ENCODE measurements at places on chromosomes 1 and 21.

- DNase-seq, result no peak
Measured at GRCh38 chr1:225847610-225848009, 34.6 kb downstream of the TMEM63A start.

GRCh38 chr1:116435806-116436610 lies 63.0 kb downstream of the ATP1A1 start:
- no peak for DNase-seq

DNA sequence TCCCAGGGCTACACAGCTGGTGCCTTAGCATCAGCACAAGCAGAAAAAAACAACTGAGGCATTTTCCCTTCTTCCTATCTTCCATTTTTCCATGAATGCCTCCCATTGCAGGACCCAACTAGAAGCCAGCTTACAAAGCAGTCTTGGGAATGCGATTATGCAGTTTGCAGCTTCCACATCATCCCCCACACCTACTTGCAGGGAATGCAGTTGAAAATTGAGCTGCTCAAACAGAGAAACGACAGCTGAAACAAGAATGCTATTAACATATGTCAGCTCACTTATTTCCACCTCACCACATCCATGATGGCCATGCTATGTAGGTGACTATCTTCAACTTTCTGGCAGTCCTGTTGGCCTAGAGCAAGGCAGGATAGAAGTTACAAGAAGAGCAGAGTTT lies 150.6 kb upstream of the KCTD3 start:
- no peak for DNase-seq

DNA sequence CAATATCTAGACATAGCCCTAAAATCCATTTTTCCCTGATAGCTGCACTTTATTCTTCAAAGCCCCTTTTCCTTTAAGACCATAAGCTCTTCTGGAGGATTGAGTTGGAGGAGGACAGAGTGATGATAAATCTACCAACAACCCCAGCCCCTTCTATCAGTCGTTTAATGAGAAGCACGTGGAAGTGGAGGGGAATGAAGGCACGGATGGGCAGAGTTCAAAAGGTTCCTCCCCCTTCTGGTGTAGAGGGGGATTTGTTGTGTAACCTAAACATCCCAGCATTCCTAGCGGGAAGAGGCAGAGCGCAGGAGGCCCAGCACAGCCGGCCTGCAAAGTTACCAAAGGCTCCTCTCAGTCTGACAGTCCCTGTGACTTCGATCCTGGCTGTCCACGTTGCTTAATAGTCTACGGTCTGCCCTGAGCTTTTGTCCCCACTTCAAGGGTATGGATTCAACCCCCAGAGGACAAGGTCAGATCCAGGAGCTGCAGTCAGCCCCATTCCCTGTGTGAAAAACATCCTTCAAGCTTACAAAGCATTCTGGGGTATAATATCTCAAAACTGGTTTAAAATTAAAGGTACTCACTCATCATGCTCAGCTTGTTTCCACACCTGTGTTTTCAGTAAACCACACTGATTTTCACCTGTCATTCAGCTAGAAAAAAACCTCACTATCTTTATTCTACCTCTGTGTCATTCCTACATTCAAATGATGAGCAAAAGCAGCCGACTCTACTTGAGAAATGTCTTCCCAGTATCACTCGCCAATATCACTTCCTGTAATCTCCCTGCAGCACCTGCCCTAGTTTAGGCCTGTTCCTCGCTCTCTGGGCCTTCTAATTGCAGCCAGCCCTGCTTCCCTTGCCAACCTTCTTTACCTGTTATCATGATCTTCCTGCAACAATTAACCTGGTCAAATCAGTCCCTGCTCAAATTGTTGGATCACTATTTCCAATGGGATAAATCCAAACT lies 117.9 kb downstream of the PLPP3 start:
- no peak for DNase-seq

GRCh38 chr21:39562791-39563770 lies 49.7 kb upstream of the B3GALT5 start:
- no peak for DNase-seq

- DNase-seq, result no peak
Measured at GRCh38 chr1:114794038-114794437, 13.6 kb upstream of the SIKE1 start.

GRCh38 chr21:31592963-31593560 lies 66.4 kb upstream of the SOD1 start:
- no peak for DNase-seq

GRCh38 chr1:85577419-85578320 lies 2.9 kb upstream of the CCN1 start:
- DNase-seq, result no peak

DNA sequence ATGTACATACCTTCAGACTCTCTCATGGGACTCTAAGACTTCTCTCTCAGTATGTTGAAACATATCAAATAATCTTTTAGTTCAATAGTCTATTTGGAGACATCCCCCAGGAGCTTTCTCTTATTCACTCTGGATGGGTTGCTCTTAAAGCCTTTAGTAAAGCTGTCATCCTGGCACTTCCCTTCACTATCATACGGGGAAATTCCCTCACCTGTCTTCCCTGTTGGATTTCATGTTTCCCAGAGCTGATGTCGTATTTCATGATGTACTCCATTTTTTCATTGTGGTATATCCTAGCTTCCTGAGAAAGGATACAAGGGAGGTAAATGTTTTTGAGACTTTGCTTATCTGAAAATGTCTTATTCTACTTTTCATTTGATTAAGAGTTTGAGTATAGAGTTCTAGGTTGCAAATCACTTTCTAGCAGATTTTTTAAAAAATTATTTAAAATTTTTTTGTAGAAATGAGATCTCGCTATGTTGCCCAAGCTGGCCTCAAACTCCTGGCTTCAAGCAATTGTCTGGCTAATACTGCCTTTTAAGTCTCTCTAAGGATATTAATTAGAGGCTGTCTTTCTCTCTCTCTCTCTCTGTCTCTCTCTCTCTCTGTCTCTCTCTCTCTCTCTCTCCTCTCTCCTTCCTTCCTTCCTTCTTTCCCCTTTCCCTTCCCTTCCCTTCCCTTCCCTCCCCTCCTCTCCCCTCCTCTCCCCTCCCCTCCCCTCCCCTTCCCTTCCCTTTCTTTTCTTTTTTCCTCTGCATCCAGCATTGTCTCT lies 17.0 kb upstream of the MACF1 start:
- no peak for DNase-seq

- DNase-seq, result no peak
Measured at GRCh38 chr1:113665071-113665470, 94.2 kb downstream of the PHTF1 start.

DNA sequence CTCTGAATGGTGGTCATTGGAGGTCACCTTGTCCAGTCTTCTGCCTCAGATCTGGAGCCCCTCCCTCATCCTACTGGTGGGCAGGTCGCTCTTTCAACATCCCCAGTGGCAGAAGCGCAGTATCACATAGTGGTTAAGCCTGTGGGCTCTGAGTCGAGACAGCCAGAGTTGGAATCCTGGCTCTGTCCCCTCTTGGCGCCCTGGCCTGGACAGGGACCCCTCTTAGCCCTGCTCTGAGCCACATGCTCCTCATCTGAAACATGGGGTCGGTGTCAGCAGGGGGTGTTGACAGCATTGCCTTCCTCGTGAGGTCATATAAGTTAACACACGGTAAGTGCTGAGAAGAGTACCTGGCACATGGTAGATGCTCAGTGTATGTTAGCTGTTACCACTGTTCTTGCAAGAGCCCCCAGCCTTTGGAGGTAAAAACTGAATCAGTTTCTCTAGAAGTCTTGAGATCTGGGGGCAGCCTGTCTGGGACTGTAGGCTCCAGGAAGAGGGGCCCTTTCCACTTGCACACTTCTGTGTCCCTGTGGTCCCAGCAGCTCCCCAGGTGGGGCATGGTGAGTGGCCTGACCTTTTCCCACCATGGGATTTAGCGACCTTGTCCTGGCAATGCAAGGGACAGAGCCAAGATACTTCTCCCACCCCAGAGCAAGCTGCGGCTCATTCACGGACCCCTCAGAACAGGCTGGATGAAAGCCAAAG lies 6.4 kb downstream of the ZC3H12A start:
- no peak for DNase-seq

DNA sequence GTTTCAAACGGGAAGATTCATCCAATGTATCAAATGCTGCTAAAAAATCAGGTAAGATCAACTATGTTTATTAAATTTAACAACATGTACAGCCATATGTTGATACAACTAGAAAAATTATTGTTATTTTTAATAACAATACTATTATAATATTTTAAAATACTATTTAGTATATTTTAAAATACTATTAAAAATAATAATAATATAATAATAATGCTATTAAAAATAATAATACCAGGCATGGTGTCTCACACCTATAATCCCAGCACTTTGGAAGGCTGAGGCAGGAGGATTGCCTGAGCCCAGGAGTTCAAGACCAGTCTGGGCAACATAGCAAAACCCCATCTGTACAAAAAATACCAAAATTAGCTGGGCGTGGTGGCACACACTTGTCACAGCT lies 54.6 kb downstream of the CATSPERE start:
- no peak for DNase-seq

DNA sequence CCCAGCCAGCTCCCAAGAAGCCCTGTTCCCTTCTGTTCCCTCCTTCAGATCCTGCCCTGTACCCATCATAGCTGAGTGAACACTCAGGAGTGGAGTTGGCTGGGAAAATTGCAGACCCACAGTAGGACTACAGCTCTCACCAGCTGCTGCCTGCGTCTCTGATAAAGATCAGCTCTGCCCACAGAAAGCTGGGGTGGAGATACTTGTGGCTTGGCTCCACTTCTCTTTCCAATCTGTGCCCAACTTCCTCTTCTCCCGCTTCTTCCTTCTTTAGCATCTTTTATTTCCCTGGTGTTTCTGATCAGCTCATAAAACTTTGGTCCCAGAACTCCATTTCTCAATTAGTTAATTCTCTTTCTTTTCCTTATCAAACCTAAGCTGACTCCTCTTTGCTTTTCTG lies 5.5 kb upstream of the CD1A start:
- DNase-seq, result peak; percentile 72

- DNase-seq, result no peak
Measured at GRCh38 chr1:74767490-74767889, 34.5 kb downstream of the TYW3 start.

GRCh38 chr1:23897083-23897482 lies 16.1 kb downstream of the CNR2 start:
- peak; percentile 65 for DNase-seq

GRCh38 chr1:61278966-61279365 lies 196.6 kb downstream of the NFIA start:
- DNase-seq, result no peak

DNA sequence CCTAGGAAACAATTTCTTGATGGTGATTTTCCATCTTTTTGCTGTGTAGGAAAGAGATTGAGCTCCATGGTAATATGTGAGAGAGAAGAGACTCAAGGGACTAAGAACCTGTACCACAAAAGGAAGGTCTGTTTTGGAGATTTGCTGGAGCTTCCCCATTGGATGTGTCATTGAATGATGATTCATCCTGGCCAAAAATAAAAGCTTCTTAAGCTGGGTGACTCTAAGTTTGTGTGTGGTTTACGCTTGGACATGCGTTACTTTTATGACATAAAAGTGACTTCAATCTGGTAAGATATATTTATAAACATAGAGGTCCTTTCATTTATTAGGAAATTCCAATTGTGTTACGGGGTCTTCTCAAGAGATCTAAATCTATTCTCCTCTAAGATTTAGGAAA lies 17.4 kb upstream of the IL19 start:
- peak; percentile 86 for DNase-seq

GRCh38 chr1:230923176-230923575 lies 54.9 kb upstream of the C1orf198 start:
- no peak for DNase-seq

DNA sequence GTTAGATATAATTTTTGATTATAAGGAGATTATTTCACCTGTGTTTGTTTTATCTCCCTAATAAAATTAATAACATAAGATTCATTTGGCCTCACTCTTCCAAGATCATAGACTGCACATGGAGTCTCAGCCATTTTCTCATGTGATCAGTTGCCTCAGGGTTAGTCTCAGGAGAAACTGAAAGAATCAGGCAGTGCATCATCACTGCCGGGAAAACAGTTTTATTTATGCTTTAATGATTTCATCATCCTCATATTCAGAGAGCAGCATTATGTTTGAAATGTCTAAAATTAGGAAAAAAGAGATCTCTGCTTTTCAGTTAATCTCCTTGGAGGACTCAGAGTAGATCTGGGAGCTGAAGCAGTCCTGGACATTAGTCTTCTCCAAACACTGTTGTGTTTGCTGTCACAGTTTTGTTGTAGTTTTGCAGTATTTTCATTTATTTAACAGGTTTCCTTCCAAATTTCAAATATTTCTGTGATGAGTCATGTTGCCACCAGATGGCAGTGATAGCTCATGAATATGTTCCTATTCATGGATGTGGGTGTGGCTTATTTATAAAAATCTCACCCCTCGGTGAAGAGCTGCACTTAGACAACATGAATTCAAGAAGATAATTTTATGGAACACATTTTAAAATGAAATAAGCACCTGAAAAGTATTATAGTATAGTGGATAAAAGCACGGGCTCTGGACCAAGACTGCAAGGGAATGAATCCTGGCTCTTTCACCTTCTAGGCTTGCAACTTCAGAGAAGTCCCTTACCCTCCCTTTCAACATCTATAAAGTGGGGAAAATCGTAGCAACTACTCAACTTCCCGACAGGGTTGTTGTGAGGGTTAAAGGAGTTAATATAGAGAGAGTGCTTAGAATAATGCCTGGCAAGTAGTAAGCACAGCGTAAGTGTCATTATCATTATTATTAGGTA lies 31.2 kb downstream of the CHD1L start:
- DNase-seq, result peak; percentile 80

GRCh38 chr1:77697441-77697840 lies 15.0 kb upstream of the ZZZ3 start:
- DNase-seq, result no peak

GRCh38 chr1:83625646-83626045 lies 373.3 kb downstream of the TTLL7 start:
- DNase-seq, result no peak

GRCh38 chr1:25117233-25117823 lies 115.0 kb downstream of the SYF2 start:
- no peak for DNase-seq

- peak; percentile 58 for DNase-seq
Measured at GRCh38 chr1:150551051-150551783, 2.0 kb downstream of the ADAMTSL4 start.

- DNase-seq, result no peak
Measured at GRCh38 chr1:242877229-242877628, 352.7 kb upstream of the PLD5 start.

GRCh38 chr1:5954964-5955363 lies 37.3 kb downstream of the NPHP4 start:
- DNase-seq, result no peak

DNA sequence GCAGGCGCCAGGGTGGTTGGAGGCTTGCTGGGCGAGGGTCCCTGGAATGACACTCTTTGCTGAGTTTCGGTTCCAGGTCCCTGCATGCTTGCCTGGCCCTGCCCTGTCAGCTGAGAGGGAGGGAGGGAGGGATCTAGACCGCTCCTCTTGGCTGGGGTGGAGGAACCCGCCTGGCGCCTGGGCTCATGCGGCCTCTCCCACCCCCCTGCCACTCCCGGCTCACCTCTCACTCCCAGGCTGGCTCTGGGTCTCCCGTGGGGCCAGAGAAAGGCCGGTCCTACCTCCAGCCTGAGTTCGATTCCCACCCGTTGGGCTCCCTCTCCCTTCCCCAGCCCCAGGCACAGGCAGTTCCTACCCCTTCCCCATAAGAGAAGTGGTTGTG lies 19.0 kb upstream of the IFNLR1 start:
- DNase-seq, result no peak

Data from suppressor macrophage treated with lipopolysaccharide for 1 hour (primary cell).